Left cardiac atrium (tissue), 4 donors: ENCODE measurements at places on chromosomes 12 and 14. TPM values are rescaled to one million over a fixed set of nuclear protein-coding genes. Genes with fewer than 3 reads are reported as not detected.

DNA sequence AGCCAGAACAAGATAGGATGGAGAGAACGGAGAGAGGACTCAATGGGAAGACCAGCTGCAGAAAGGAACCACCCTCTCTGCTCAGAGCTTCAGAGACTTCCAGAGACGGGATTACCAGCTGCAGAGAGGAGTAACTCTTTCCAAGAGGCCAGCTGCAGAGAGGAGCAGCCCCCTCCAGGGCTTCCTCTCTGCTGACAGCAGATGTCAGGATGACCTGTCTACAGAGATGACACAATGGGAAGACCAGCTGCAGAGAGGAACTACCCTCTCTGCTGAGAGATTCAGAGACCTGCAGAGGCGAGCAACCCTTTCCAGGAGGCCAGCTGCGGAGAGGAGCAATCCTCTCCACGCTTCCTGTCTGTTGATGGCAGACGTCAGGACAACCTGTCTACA is 61.8 kb downstream of the KLRG1 start:
- no peak for DNase-seq

The RGS6 gene
- 12.4 TPM for total RNA-seq

DNA sequence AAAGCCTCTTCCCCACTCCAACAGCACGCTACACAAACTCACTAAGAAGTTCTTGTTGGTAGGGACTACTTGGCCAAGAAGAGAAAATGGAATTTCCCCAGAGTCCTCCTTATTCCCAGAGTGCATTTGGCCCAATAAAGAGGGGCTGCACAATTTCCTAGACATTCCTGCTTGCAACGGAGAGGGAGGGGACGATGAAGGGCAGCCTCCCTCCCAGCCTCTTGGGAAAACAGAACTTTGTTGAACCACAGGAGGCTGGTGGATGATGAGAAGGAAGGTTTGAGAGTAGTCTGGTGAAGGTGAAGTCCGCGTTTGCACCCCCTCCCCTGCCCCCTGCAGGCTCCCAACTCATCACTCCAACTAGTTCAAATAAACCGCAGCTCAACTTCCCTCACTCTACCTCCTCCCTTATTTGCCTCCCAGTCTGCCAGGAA is 19.1 kb upstream of the TBX3 start:
- DNase-seq, result no peak

The KCNMB4 gene
- total RNA-seq, result 2.3 TPM

The ETFRF1 gene
- 41.0 TPM for total RNA-seq

DNA sequence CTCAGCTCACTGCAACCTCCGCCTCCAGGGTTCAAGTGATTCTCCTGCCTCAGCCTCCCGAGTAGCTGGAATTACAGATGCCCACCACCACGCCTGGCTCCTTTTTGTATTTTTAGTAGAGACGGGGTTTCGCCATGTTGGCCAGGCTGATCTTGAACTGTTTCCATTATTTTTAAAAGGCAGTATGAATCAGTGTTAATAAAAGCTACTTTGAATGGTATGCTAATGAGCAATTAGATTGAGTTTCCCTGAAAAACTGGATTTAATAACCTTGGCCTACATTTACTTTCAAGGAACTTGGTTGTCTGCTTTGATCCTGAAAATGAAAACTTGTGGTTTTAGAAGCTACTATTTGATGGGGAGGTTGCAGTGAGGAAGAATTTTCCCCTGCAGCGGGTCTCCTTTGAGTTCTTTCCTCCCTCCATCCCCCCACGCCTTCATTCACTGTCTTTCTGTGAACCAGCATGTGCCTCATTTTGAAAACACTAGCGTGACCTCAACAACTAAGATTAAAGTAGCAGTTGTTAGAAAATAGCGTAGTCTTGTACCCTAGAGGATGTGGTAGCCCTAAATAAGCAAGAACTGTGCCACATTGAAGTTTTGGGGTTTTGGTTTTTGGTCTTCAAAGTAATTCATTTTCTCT is 17.8 kb upstream of the RPS6KA5 start:
- no peak for DNase-seq

The CRACR2A gene
- 7.4 TPM for total RNA-seq

The C14orf39 gene
- not detected for total RNA-seq

The PMEL gene
- 0.81 TPM for total RNA-seq

GRCh38 chr14:77859934-77860570 is 60.1 kb downstream of the ADCK1 start:
- no peak for DNase-seq

The RIMBP2 gene
- total RNA-seq, result 0.44 TPM

DNA sequence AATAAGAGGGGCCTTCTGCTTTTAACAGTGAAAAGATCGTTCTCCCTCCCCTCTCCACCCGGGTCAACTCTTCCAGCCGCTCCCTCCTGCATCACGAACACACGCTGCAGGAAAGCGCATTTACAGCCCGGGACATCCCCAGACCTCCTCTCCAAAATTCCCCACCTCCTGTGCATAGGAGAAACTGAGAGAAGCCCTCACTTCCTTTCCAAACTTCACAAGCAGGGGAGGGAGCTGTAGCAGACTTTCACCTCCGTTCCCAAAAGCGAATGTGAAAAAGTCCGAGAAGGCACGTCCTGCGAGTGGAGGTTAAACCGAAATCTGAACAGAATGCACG is 513 bp downstream of the BCAT1 start:
- peak; percentile 28 for DNase-seq

The PDE3A gene
- total RNA-seq, result 157 TPM

The DHH gene
- total RNA-seq, result 0.97 TPM

GRCh38 chr14:95409477-95410272 is 90.0 kb upstream of the CLMN start:
- no peak for DNase-seq

GRCh38 chr12:15411842-15412241 is 89.5 kb downstream of the PTPRO start:
- DNase-seq, result no peak

The WNT1 gene
- total RNA-seq, result not detected

The DDHD1 gene
- total RNA-seq, result 9.2 TPM

- DNase-seq, result no peak
Measured at GRCh38 chr14:22478670-22479069, 110.4 kb downstream of the DAD1 start.

The ACSM4 gene
- total RNA-seq, result not detected

The A2ML1 gene
- 0.44 TPM for total RNA-seq

The AICDA gene
- total RNA-seq, result not detected

DNA sequence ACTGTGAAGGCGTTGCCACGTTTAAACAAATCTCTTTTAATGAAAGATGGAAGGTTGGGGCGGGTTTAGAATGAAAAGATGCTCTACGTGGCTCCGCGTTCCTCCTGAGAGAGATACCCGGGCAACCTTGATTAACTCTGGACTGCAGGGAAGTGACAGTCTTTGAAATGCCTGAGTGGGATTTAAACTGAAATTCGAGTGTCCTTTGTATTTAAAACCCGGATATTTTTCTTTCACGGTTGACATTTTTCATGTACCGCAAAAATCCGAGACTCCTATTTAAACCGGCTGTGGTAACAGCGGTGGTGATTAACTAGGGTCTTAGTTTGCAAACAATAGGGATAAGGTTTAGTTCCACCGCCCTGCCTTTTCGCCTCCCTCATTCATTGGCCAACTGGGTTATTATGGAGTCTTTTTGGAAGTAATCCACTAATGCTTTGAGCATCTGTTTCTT is 707 bp downstream of the G2E3 start:
- DNase-seq, result no peak

- DNase-seq, result no peak
Measured at GRCh38 chr12:9091891-9092598, 23.7 kb downstream of the A2M start.

DNA sequence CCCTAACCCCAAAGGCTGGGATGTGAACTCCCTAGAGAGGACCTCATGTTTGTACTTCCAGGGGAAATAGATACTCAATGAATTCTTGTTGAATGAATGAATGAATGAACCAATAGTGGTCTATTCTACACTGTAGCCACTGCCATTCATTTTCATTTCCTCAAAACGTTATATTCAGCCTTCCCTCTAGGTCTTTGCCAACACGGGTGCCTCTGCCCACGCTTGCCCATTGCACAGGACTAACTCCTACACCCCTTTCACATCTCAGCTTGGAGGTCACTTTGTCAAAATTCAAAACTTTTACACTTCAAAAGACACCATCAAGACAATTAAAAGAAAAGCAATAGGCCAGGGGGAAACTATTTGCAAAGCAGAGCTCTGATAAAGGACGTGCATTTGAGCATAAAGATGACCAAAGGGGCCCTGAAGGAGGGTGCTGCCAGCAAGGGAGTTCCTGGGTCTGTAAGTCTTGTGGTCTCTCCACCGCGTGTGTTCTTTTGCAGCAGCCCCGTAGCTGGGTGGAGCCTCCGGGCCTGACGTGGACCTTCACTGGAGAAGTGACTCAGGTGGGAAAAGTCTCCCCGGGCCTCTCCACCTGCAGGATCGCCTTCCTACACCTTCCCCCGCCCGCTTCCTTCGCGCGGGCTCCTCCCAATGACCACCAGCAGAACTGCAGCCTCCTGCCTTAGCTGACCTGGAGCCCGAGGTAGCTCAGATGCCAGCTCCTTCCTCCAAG is 31.5 kb downstream of the TMEM63C start:
- no peak for DNase-seq

GRCh38 chr12:110776410-110776809 is 33.7 kb upstream of the PPP1CC start:
- DNase-seq, result no peak

GRCh38 chr14:99751539-99752485 is 41.4 kb upstream of the EML1 start:
- no peak for DNase-seq

- no peak for DNase-seq
Measured at GRCh38 chr12:45721369-45721768, 8.1 kb upstream of the ARID2 start.

DNA sequence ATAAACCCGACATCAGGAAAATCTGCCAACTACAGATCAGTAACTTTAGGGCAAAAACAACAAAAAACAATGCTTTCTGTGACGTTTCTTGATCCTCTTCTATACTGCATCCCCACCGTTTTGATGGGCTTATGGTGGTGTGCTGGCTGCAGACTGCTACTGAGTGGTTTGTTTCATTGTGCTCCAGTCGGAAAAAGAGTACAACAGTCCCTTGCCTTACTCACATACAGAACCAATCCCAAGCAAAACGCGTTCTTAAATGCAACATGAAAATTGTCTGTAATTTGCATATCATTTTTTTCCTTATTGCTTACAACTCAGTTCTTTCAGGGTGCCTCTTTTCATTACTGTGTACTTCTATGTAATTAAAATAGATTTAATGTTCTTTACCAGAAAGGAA is 2.3 kb downstream of the ETV6 start:
- no peak for DNase-seq

- no peak for DNase-seq
Measured at GRCh38 chr12:25875661-25876060, 82.8 kb upstream of the RASSF8 start.

- no peak for DNase-seq
Measured at GRCh38 chr12:92175961-92176360, 30.3 kb upstream of the BTG1 start.

GRCh38 chr12:23694920-23695319 is 254.6 kb downstream of the SOX5 start:
- no peak for DNase-seq

DNA sequence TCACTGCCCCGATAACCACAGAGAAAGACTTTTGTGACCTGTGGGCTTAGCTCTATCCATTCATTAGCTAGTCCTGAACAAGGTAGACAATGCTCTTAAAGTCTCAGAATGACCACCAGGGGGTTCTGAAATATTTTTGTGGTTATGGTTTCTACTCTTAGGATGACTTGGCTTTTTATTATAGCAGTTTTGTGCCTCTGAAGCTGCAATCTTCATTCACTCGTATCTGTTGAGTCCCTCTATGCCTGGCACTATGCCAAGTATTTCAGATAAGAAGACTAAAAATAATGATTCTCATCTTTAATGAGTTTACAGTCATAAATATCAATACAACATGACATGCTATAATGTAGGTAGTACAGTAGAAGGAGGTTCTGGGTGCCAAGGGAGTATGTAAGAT is 130.8 kb upstream of the TRHDE start:
- no peak for DNase-seq

GRCh38 chr12:80716696-80717469 is at the start of gene MYF5:
TSS of gene MYF5 (plus strand) at chr12:80716912. CDS start at chr12:80717064, 152 bp downstream.
- DNase-seq, result no peak

DNA sequence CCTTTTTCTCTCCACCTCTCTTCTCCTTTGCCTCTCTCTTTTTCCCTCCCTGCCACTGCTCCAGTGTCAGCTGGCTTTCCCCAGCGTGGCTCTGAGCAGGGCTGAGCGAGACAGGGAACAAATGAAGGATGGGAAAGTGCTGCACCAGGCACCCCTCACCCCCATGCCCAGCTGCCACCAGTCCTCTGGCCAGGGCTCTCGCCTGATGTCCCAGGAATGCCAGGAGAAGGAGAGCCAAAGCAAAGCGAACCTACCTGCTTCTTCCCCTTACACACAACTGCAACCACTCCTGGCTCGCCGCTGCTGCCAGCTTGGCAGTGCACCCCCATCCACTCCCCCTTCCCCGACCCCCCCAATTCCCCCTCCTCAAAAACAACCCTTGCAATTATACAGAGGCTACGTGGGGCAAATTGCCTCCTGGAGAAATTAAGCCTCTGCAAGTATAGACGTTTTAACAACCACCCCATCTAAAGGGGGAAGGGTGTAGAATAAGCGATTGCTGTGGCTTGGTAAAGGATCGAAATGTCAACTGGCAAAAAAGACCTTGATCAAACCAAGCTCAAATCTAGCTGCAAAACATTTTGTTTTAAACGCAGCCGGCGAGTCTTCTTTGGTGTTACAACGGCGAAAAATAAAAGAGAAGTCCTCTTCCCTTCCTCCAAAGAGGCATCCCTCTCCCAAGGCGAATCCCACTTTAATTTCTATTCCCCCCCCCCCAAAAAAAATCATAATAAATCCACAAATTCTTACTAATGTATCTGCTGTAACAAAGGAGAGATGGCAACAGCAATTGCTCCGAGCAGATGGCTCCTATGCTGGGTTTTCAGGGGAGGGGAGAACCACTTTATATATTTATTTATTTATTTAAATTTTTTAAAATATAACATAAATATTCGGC is 2.9 kb downstream of the BCL11B start:
- DNase-seq, result no peak

GRCh38 chr12:2373307-2373706 is 320.5 kb downstream of the CACNA1C start:
- DNase-seq, result no peak

DNA sequence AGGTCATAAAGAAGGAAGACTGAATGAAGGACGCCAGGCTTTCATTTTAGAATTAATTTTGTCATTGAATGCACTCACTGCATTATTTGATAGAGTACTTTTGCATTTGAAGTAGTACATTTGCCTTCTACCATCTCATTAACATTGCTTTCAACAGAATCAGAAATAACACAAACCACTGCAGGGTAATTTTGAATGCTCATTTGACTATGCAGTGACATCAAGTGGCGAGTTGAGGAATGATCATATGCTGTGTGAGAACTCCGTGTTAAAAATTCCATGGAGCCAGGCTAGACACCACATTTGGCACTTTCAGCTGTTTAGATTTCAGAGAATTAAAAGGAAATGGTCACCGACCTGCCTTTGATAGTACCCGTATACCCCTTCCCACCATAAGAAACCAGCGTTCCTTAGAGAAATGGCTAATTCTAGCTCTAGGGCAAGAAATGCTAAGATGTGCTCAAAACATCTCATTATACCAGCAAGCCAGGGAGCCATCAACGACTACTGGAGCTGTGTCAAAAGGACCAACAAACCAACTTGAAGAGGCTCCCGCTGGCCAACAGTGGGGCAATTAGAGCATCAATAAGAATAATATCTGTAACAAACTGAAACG is 16.5 kb downstream of the HEBP1 start:
- DNase-seq, result no peak
